Naive thymus-derived CD8-positive, alpha-beta T cell (primary cell): ENCODE measurements at places on chromosomes 11 and 22.

GRCh38 chr11:27722953-27723344, 22.7 kb upstream of the BDNF start:
- DNase-seq: no peak

- DNase-seq: no peak
Measured at GRCh38 chr22:39308614-39309363, 10.6 kb downstream of the RPL3 start.

DNA sequence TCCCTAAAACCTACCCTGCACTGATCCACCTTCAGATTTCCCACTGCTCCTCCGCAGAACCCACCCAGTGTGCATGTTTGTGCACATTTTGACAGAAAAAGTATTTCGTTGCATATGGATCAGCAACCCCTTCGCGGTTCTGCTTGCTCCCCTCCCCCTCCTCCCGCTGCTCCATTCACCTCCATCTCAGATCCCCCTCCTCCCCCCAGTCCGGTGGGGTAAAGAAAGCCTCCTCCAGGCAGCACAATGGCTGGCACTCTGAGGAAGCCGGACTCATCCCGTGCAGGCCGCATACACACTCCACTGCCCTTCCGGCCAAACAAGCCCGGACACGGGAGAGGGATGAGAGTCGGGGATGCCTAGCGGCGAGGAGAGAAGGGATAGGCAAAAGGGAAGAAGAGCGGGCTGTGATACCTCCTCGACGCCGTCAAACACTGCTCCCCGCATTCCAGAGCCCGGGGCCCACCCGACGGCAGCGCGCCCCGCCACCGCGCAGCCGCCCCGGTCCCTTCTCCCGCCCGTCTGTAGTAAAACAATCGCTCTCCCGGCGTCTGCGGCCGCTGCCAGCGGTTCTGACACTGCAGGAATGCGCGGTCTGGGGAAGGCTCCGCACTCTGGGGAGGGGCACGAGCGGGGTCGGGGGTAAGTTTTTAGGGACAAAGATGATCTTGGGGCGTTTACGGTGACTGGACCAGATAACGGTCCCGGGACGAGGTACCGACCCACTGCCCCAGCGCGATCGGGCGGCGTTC, 915 bp downstream of the FEZ1 start:
- DNase-seq: no peak

DNA sequence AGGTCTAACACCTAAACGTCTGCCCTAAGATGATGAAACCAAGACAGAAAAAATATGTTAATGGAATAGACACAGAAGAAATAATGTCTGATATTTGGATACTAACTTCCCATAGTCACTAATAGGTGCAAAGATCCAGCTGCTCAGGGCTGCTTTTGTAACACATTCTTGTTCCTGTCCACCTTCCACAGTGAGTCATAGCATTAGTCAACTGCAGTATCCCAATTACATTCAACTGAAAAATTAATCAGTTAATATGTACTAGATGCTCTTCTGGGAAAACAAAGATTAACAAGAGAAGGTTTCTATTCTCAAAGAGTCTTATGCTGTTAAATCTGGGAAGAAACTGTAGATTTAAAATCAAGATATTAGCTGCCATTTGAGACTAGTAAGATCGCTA, 47.6 kb downstream of the HEPHL1 start:
- DNase-seq: no peak

GRCh38 chr11:35126000-35126878, 12.7 kb upstream of the CD44 start:
- no peak for DNase-seq

DNA sequence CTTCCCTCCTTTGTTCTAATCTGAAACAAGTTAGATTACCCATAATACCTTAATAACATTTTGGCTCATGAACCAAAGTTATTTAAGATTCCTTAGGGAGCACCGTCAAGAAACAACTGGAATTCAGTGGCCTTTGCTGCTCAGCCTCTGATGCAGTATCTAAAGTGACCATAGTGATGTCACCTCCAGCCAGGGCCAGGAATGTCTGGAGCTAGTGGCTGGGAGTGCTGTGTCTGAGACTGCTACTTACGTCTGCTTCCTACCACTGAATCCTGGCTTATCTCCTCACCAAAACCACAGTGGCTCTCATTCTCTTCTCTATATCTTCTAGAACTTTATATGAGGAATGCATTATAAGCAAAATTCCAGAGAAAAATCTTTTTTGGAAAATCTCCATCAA, 658.0 kb downstream of the DLG2 start:
- DNase-seq: no peak

DNA sequence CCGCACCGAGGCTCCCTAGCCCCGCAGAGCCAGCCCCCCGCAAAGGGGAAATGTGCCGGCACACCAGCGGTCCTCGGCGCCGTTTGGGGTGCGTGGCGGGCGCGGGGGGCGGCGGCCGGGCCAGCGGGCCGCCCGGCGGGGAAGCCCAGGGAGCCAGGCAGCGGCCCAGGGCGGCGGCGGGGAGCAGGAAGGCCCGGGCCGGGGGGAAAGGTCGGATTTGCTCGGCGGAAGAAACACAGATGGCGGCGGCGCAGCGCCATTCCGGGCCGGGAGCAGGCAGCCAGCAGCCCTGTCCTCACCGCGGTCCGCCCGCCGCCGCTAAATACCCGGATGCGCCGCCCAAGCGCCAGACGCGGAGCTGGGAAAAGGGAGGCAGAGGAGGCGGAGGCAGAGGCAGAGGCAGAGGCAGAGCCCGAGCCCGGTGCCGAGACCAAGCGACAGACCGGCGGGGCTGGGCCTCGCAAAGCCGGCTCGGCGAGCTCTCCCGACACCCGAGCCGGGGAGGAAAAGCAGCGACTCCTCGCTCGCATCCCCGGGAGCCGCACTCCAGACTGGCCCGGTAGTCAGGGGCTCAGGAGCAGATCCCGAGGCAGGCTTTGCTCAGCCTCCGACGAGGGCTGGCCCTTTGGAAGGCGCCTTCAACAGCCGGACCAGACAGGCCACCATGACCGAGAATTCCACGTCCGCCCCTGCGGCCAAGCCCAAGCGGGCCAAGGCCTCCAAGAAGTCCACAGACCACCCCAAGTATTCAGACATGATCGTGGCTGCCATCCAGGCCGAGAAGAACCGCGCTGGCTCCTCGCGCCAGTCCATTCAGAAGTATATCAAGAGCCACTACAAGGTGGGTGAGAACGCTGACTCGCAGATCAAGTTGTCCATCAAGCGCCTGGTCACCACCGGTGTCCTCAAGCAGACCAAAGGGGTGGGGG, 2.6 kb upstream of the GCAT start:
- DNase-seq: peak; percentile 51

DNA sequence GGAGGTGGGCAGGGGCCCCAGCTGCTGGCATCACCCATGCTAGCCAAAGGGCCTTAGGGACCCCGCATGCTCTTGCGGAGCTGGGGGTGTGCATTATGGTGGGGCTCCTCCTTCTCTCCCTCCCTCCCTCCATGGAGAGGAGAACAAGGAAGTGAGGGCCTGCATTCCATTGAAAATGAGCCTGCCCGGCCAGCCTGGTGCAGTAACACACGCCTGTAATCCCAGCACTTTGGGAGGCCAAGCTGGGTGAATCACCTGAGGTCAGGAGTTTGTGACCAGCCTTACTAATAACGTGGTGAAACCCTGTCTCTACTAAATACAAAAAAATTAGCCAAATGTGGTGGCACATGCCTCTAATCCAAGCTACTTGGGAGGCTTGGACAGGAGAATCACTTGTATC, 22.4 kb downstream of the SNAP29 start:
- no peak for DNase-seq

- no peak for DNase-seq
Measured at GRCh38 chr11:23570828-23571227, 710.6 kb upstream of the CCDC179 start.

GRCh38 chr11:69582756-69583467, 58.0 kb upstream of the CCND1 start:
- DNase-seq: no peak

- DNase-seq: no peak
Measured at GRCh38 chr22:47586946-47587345, 824.5 kb downstream of the TBC1D22A start.

- no peak for DNase-seq
Measured at GRCh38 chr11:83238111-83238510, 44.6 kb downstream of the ANKRD42 start.

- no peak for DNase-seq
Measured at GRCh38 chr22:42993651-42994275, 21.2 kb downstream of the PACSIN2 start.

- DNase-seq: no peak
Measured at GRCh38 chr11:104134745-104135144, 29.2 kb downstream of the PDGFD start.

DNA sequence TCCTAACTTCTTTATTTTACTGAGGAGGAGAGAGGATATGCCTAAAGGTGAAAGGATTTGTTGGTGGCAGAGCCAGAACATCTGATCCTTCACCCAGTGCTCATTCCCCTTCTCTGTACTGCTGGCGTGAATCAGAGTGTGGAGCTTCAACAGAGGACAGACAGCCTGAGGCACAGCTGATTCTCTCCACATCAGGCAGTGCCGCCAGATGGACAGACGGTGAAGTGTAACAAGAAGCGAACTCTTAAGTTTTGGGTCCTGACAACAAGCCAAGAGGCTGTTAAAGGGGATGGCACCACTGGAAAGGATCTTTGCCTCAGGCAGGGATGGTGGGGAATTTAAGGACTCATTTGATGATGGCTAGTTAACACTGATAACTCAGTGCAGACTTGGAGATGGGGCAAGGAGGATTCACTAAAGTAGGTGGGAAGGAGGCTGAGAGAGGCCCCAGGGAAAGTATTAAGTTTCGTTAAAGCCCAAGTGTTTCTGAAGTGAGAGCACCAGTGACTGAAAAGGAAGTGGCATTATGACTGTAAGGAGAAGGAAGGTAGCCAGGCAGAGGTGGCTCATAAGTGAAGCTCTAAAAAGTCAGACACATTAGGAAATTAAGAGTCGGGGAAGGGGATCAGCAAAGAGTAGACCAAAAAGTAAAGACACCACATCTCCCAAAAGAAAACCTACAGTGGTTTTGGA, 81.3 kb downstream of the CLPB start:
- DNase-seq: no peak

DNA sequence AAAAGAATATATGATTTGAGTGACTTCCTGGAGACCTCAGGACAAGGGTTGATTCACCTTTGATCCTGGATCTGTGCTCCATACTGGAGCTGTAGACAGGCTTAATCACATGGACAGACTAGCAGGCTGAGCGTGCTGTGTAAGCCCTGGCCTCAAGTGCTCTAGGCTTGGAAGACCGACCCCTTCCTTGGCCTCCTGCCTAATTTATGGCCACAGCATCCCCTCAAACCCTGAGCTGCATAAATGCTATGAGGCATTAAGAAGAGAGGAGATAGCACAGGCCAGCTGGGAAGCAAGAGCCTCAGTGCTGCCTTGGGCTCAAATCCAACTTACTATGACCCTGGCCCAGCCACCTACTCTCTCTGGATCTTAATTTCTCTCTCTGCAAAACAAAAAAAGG, 385.1 kb downstream of the BUD13 start:
- no peak for DNase-seq

GRCh38 chr11:29324328-29324727, 692.5 kb downstream of the KCNA4 start:
- no peak for DNase-seq

DNA sequence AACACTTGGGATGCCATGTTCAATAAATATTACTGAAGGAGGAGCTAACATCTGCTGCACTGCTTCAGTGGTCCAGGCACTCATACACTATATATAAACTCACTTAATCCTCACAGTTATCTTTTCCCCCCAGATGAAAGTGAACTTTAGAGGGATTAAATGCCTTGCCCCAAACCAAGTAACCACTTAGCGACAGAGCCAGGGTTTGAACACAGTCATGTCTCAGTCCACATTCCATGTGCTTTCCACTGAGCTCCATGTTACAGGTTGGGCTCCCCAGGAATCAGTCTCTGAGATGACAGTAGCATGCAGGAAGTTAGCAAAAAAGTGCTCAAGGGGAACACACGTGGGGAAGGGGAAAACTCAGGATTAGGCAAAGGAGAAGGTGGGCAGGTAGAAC, 59.3 kb downstream of the ENDOD1 start:
- DNase-seq: no peak

- DNase-seq: no peak
Measured at GRCh38 chr11:124943254-124943616, 7.4 kb upstream of the HEPACAM start.
